ENCODE measurements at places on chromosomes 3 and 15.

DNA sequence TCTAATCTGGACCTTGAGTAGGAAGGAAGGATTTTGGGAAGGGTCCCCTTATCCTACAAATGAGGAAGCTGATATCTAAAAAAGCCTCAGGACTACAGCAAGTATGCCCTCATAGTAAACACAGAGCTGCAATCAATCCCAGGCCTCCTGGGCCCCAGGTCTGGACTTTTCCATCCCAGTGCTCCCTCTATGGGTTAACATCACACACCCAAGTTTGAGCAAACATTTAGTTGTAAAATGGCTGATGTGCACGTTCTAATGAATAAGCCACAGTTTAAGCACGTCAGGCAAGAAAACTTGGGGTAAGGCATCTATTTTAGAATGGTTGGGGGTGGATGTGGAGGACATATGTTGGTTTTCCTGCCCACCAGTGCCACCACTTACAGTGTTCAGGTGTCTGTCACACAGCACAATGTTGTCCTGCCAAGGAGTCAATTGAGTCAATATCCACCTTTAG lies 44.3 kb upstream of the UBE2E1 start:
- DNase-seq = peak; percentile 39

DNA sequence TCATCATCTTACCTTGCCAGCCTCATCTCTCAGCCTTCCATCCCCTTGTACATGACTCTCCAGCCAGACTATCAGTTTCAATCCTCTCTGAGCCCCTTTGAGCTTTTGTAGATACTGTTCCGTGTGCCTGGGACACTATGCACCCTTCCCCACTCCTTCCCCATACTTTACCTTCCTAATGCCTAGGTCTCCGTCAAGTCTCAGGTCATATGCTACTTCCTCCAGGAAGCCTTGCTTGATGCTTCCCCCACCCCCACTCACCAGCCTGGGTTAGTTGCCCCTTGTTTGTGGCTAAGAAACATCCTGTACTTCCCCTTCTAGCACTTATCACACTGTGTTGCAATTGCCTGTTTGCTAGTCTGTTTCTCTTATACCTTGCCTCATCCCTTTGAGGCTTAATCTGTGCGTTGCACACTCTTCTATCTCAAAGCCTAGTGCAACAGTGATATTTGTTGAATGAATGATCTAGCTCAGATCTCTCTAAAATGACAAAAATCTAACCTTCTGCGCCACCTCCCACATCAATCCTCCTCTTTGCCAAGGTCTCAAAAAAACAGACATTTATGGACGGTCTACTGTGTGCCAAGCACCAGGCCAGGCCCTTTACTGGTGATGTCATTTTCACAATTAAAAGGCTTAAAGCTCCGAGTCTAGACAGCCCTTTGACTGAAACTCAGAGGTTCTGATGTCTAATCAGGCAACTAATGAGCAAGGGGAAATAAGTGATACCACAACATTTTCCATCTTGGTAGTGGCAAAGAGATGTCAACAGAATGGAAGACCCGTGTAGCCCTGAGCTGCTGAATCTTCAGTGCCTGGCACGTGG lies 6.5 kb upstream of the USP3 start:
- DNase-seq = peak; percentile 81

DNA sequence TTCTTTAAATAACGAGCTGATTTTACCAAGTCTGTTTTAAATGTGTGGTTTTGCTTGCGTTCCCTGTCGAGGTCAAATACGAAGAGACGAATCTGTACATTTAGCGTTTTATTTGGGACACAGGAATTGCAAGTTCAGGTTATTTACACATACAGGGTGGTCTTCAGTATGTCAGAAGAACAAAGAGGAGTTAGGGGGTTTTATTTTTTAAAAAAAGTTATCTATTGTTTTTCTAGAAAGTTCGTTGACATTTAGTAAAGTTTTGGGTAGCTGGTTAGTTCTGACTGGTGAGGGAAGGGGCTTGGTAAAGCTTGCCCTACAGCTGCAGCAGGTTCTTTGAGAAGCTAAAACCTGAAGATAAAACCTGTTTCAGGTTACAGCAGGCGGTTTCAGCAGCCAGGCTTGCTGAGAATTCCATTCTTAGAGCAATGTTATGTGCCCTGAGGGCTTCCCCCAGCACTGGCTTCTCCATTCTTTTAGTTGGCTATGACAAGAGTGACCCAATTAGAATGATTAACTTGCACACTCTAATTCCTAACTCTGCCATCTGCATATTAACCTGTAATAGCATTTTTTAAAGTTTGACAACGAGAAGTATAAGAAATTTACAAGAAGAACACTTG lies 815 bp upstream of the ZNF280D start:
- no peak for DNase-seq

DNA sequence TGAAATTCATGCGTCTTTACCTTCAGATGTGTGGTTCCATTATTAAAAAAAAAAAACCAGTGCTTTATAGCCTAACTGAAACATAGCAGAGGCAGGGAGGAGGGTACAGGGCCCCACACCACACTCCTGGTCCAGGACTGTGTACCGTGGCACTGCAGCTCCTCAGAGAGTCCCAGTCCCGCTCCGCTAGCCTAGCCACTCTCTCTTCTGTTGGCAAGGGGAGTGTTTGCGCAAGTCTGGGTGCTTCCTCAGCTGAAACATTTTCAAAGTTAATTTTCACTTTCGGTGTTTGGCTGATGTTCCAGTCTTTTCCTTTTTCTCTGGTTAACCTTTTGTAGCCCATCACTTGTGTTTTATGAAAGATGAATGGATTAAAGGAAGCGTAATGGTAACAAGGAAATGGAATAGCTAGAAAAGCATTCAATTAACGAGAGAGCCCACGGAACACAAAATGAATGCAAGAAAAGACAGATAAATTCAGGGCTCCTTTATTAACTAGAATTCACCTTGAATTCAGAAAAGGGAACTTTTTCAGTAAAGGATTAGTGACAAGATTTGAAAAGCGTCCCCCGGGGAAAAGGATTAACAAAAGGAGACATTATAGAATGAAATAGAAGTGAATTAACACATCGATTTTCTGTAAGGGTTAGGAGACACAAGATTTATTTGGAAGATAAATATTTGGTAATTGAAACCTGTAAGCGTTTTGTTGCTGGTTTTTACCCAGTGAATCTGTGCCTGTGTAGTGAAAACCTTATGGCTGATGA lies 177.0 kb downstream of the CACNA2D3 start:
- no peak for DNase-seq

DNA sequence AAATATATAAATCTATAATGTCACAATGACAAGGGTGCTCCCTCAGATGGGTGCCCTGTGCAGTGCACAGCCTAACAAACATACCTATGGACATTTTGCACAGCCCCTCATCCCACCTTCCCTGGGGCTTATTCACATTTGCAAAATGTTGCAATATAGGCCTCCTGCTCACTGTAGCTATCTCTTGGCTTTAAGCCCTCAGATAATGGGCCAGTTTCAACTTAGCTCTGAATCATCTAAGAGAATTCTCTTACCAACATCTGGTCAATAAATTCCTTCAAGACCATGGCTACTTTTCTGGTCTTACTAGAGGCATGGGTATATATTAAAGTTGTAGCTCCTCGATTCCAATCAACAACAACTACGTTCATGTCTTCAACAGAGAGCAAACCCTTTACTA lies 17.9 kb downstream of the LIPH start:
- DNase-seq = no peak

- no peak for DNase-seq
Measured at GRCh38 chr3:129428007-129428375, 445 bp downstream of the EFCAB12 start.

DNA sequence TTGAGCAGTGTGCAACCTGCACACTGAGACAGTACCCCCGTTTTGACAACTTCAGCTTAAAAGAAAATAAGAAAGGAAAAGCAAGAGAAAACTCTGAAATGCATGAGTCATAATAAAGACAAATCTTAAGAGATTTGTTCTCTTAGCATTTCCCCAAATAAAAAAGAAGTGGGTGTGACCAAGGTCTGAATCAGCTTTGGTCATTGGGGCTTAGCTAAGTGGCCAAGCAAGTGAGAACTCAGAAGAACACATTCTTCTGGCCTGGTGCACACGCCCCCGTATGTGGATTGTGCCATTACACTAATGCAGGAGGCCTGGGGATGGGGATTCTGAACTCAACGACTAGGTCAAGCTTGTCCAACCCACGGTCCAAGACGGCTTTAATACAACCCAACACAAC lies 56.9 kb upstream of the PDZRN3 start:
- no peak for DNase-seq

DNA sequence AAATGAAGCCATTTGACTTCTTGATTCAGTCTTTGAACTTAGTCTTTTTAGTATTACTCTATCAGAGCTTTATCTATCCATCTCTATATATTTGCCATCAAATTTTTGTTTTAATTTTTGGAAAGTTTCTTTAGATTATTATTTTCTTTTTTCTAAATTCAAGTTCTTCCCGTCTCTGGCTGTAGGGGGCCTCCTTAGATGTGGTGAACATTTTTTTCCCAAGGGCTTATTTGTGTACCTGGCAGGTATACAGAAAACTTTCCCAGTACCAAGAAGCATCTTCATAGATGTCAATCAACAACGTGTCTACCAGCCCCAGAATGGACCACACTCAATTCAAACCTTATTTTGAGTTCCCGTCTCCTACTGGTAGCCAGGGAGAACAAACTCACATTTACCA lies 486.8 kb upstream of the CNTN4 start:
- no peak for DNase-seq

GRCh38 chr3:46238386-46238785 lies 3.9 kb upstream of the CCR3 start:
- DNase-seq = no peak

DNA sequence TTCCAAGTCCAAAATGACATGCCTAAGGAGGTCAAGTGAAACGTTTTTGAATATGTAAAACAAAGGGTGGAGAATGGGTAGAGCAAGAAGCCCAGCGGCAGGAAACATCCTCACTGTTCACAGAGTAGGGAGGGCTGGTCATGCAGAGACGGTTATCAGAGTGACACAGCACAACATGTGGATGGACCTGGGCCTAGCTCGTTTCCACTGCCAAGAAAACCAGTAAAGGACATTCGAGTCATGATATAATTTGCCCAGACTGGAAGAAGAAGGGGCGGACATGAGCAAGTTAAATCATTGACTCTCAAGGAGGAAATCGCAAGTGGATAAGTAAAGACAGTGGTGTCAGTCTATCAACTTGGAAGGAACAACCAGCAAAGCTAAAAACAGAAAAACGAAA lies 89.3 kb downstream of the LRIG1 start:
- no peak for DNase-seq

- no peak for DNase-seq
Measured at GRCh38 chr15:73872346-73872745, 1.0 kb upstream of the TBC1D21 start.

DNA sequence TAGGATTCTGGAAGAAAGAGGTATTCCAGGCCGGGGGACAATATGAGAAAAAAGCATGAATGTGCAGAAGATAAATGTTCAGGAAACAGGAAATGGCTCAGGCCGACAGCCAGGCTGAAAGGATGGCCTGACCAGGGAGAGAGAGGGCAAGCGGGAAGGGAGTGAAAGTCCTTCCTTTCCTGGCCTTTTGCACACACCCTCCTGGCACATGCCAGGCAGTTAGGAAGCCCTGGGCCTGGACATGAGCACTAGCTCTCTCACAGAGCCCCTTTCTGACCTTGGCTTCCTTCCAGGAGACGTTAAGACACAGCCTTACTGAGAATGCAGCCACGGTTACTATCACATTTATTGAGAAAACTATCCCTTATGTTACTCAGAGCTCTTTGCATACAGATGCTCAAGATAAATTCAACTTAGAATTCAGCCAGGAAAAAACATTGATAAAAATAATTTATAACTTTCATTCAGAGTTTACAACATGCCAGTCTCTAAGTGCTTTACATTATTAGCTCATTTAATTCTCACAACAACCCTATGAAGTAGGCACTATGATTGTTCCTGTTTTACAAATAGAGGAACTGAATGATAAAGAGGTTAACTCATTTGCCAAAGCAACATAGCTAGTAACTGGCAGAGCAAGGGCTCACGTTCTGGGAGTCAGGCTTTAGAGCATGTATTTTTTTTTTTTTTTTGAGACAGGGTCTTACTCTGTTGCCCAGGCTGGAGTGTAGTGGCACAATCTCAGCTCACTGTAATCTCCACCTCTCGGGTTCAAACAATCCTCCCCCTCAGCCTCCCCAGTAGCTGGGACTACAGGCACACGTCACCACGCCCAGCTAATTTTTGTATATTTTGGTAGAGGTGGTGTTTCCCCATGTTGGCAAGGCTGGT lies 39.4 kb upstream of the SMAD3 start:
- DNase-seq = no peak

DNA sequence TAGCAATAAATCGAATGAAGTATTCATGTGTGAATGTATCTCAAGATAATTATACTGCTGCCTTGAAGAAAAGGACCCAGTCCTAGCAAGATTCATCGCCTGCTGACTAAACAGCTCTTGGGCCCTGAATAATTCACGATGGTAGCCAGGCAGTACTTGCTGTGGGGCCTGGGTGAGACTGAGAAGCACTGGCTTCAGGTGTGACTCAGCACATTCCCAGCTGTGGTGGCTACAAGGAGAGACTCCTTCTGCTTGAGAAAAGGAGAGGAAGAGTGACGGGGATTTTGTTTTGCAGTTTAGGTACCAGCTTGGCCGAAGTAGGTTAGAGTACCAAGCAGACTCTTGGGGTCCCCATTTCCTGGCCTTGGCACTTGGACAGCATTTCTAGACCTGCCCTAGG lies 47.6 kb upstream of the CD200R1L start:
- no peak for DNase-seq

GRCh38 chr3:87957575-87957974 lies 101.2 kb downstream of the CGGBP1 start:
- DNase-seq = no peak

- DNase-seq = no peak
Measured at GRCh38 chr3:182516597-182517336, 276.5 kb upstream of the ATP11B start.

- no peak for DNase-seq
Measured at GRCh38 chr3:156321945-156322344, 201.6 kb downstream of the KCNAB1 start.

DNA sequence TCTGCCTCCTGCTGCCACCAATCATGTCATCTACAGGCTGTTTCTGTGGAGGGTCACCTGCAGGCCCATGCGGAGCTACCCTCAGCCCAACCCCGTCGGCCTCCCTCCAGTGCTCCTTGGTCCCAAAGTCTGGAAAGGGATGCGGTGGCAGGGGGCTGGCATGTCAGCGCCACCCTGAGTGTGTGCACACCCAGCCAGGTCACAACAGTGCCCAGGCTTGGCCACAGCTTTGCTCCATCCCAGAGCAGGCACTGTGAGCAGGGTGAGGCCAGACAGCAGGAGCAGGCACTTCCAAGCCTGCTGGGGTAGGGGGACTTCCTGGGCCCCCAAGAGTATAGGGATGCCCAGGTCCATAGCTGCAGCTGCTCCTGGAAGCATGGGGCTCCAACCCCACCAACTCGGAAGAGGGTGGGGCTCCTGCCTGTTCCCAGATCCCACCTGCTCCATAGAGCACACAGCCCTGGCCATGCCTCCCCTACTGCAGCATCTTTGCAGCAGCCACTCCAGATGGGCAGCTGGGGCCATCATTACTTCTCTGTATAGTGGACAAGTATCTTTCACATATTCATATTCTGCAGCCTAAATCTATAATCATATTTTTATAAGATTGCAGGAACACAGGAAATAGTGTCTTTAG lies 109.3 kb downstream of the CBLB start:
- no peak for DNase-seq
